Left lung (tissue), 14 donors: ENCODE measurements at places on chromosomes 3 and 15.

DNA sequence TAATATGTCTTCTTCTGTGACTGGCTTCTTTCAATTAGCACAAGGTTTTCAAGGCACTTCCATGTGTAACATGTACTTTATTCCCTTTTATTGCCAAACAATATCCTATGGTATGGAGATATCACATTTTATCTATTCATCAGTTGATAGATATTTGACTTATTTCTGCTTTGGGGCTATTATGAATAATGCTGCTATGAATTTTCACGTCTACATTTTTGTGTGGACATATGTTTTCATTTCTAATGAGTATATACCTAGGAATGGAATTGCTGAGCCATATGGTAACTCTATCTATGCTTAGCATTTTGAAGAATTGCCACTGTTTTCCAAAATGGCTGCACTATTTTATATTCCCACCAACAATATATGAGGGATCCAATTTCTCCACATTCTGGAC, 3.6 kb upstream of the AGTR1 start:
- no peak for DNase-seq

DNA sequence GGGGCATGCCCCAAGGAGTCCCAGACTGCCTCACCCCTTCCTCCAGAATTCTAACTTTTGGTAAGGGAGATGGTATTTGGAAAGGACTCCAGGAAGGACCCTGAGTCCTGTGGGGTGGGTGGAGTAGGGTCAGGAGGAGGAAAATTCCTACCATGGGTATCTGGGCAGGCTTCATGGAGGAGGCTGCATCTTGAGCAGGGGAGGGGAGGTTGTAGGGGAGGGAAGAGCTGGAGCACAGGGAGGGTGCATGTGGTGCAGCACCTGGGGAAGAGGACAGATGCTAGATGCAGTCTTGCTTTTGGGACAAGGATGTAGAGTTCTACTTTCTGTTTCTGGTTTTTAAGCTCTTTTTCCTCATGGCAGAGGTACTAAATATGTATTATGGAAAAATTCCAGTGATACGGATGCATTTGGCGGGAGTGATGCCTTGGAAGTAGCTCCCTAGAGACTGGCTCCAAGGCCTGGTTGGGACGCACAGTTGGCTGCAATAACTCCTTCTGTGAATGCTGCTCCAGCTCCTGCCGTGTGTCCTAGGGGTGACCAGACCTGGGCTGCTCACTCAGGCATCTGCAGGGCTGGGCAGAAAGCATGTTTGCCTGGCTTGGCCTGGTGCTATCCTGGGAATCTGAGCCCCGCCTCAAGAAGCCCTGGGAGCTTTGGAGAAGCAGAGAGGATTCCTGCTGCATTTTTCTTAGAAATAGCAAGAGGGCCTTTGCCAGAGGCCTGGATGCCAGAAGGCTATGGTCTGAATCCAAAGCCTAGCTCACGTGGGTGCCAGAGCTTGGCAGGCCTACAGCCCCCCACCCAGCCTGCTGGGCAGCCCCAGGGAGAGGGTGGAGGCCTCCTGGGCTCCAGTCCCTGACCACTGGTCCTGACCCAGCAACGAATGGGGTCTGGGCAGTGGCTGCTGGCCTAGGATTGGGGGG, 10.1 kb downstream of the SEMA3F start:
- no peak for DNase-seq

DNA sequence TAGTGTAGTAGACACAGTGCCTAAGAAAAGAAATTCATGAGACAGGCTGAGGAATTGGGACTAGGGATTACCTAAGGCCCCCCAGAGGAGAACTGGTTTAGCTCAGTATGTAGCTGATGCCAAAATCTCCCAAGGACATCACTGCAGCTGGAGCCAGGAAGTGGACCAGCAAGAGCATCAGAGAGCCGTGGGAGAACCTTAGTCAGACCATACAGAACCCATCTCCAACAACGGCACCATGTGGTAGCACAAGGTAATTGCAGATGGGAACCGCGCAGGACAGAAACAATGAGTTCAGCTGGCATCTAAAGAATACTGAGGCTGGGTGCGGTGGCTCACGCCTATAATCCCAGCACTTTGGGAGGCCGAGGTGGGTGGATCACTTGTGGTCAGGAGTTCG, 81.7 kb downstream of the WNT5A start:
- DNase-seq, result no peak

DNA sequence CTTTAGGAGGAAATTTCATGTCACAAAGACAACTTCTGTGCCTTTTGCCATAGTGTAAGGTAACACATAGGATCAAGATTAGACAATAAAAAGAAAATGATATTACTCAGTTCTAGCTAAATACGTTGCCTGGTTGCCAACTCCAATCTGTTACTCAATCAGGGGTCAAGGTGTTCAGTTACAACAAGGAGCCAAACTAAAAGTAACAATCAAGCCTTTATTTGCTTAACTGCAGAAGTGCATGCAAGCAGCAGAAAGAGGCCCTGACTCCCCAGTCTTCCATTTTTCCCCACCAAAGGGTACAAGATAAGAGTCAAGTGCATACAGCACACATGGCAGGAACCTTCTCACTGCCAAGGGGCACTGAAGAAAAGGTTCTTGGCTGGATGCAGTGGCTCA, 28.3 kb upstream of the PPP4R2 start:
- DNase-seq, result no peak

DNA sequence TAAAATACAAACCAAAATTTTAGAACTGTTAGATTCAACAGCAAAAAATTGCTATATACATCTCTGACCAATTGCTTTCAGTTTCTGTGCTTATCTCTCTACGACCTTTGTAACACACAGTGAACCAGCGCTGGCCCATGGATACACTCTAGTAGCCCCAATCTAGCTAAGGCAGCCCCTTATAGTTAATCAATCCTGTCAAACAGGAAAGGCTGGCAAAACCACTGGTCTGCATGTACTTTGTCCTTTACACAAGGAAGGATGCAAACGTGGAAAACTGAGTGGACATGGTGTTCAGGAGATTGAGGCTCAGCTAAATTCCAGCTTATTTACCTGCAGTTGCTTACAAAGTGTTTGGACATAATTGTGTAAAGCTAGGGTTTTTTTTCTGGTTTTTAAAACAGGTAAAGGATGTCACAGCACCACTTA, 25.9 kb downstream of the ADGRG7 start:
- DNase-seq, result no peak

GRCh38 chr15:41798607-41799487, 24.6 kb downstream of the MAPKBP1 start:
- no peak for DNase-seq

GRCh38 chr15:38411902-38412301, 42.0 kb upstream of the FAM98B start:
- no peak for DNase-seq

DNA sequence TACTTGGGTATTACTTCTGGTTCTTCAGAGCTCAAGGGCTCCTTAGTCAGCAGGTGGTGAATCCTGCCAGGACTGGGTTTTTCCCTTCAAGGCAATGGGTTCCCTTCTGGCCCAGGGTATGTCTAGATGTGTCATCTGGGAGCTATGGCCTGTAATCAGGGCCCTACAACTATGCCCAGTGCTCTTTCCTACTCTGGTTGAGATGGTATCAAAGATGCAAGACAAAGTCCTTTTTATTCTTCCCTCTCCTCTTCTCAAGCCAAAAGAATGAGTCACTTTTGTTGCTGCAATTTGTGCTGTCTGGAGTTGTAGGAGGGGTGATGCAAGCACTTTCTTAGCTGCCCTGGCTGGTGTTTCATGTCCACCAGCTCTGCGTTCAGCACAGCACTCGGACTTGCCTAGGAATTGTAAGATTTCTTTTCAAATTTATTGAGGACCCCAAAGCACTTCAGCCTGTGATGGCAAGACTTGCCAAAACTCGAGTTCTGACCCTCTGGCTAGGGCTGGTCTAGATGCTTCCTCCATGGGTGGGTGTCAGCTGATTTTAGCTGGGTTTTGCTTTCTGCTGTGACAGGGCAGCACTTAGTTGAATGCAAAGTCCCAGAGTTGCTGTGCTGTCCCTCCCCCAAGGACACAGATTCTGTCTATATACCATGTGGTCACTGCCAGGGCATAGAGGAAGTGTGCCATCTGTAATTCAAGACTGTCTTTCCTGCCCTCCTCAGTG, 129.2 kb upstream of the CBLB start:
- DNase-seq, result no peak

DNA sequence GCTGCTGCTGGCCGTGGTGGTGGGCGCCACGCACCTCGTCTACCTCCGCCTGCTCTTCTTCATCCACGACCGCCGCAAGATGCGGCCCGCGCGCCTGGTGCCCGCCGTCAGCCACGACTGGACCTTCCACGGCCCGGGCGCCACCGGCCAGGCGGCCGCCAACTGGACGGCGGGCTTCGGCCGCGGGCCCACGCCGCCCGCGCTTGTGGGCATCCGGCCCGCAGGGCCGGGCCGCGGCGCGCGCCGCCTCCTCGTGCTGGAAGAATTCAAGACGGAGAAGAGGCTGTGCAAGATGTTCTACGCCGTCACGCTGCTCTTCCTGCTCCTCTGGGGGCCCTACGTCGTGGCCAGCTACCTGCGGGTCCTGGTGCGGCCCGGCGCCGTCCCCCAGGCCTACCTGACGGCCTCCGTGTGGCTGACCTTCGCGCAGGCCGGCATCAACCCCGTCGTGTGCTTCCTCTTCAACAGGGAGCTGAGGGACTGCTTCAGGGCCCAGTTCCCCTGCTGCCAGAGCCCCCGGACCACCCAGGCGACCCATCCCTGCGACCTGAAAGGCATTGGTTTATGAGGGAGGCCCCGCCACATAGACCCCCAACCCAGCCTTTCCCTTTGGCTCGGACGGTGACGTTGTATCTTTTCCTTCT, 1.1 kb downstream of the GPR27 start:
- no peak for DNase-seq

DNA sequence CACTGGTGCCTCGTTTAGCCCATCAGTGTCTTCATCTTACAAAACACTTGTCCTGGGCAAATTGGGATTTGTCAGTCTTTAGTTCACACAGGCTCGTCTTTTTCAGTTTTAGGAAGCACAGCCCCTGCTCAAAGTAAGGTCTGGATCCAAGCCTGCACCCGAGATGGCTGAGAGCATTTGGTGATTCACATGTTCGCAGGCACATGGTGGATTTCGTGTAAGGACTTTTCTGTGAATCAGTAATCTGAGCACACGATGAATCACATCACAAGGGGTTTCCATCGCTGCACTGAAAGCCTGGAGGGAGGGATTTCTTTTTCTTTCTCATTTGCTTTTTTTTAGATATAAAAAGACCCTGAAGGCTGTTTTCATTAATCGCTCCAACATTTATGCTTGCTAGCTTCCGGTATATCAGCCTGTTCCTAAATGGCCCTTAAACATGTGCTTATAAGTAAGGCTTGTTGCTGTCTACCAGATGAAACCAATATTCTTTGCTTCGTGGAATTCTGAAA, 435.6 kb upstream of the ATP10A start:
- no peak for DNase-seq
